GM23338 (cell line): ENCODE measurements at places on chromosomes 16 and 17. TPM values are rescaled to one million over a fixed set of nuclear protein-coding genes. Genes with fewer than 3 reads are reported as not detected.

Gene TMEM92
- 13.4 and 18.4 TPM in 2 replicates for polyA plus RNA-seq

- DNase-seq: no peak
These were observed 724 bp downstream of the MVP start for GRCh38 chr16:29820730-29821642.

GRCh38 chr16:64172652-64173051 is 949.2 kb downstream of the CDH11 start:
- DNase-seq: no peak

Gene TNFRSF13B
- 0.16 and 0.24 TPM in 2 replicates for polyA plus RNA-seq

DNA sequence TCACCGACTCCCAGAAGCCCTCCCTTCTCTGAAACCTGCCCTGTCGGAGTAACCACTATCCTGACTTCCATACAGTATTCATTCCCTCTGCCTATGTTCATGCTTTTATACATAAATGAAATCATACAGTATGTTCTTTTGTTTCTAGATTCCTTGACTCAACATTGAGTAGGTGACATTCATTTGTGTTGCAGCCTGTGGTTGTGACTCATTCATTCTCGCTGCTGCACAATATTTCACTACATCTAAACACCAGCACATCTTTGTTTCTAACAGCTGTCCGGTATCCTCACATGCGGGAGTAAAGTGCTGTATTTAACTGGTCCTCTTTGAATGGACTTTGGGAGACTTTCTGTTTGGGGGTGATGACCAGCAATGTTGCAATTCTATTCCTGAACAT is 135.0 kb upstream of the FOXF1 start:
- DNase-seq: no peak

GRCh38 chr17:43616852-43617251 is 44.9 kb downstream of the MEOX1 start:
- no peak for DNase-seq

DNA sequence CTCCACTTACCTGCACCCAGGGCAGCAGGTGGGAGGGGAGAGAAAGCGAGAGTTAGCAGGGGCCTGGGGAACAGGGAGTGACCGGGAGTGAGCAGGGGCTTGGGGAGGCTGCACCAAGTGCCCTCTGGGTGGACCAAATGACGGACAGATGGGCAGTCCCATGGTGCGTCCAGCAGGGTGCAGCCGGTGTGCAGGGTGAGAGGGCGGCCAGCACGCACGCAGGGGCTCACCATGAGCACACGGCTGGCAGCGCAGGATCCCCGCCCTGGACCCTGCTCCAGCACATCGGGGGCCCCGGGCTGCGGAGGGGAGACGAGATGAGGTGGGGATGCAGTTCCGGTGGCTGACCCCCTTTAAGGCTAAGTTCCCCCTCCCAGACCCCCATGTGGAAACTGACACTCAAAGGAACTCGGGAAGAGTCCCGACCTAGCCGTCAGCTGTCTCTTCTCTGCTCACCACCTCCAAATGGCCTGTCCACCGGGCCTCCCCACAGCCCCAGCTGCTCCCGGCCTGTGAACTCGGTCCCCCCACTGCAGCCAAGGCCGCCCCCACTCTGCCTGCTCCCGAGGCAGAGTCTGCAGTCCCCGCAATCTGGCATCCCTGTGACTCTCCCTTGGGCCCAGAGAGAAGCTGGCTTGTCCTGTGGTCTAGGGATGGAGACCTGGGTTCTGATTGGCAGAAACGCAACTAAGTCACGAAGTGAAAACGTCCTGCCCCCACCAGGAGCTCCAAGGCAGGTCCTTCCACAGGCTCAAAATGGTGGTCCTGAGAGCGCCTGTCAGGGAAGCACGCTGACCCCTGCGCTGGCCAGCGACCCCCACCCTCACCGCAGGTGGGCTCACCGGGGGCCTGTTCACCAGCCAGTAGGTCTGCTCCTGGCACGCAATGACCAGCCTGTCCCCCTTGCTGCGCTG is 2.9 kb downstream of the RGS11 start:
- DNase-seq: no peak

DNA sequence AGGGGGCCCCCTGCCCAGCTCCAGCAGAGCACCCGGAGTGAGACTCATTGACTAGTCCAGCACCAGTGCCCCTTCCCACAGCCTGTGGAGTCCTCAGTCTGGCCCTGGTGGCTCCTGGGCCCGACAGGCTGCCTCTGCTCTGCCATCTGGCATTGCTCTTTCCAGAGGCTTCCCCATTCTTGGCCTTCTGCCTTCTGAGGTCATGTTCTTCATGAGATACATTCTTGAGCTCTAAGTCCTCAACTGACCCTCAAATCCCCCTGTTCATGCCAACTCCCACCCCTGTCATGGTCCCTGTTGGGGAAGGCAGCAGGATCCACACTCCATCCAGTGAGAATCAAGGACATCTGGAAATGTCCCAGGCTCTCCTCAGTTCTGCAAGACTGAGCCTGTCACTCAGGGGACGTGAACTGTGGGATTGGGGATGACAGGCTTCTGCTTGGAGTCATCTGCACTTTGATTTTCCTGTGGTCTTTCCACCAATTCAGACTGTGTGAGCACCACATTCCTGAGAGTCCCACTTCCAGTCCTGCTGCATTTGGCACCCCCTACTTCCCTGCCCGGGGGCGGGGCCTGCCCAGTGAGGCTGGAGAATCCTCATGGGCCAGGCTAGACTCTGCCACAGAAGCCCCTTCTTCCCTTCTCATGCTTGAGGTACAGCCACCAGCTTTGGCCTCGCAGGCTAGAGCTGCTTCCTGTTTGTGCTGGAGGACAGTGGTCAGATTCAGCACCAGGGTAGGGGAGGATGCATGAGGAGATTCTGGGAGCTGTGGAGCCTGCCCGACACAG is 2.7 kb downstream of the TRPV2 start:
- DNase-seq: no peak

Gene TNP2
- polyA plus RNA-seq: not detected in 2 replicates

- no peak for DNase-seq
These were observed 4.6 kb downstream of the NT5C start for GRCh38 chr17:75126954-75127353.

Gene G6PC1
- polyA plus RNA-seq: not detected in 2 replicates

GRCh38 chr17:7580604-7581575 is 1.5 kb downstream of the CD68 start:
- peak; percentile 11 for DNase-seq

Gene ATMIN
- 20.6 and 22.0 TPM in 2 replicates for polyA plus RNA-seq

GRCh38 chr16:64089697-64090096 is 1032.2 kb downstream of the CDH11 start:
- peak; percentile 81 for DNase-seq

DNA sequence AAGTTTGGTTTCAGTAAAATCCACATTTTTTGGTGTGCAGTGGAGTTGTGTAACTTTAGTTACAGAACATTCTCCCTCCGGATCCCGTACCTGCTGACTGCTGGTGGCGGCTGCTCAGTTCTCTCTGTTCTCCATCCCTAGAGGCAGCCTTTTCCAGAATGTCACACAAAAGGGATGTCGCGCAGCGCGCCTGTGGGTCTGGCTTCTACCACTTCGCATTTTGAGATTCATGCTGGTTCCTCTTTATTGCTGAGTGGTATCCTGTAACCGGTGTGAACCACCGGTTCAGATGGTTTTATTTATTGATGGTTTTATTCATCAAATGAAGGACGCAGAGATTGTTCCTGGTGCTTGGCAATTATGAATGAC is 981 bp upstream of the CEP131 start:
- DNase-seq: peak; percentile 60

Gene NPIPA8
- polyA plus RNA-seq: not detected in 2 replicates

- DNase-seq: peak; percentile 91
These were observed 17.6 kb upstream of the SSTR5 start for GRCh38 chr16:1054660-1055556.

GRCh38 chr17:50687200-50688066 is 20.3 kb downstream of the ANKRD40 start:
- DNase-seq: peak; percentile 56

DNA sequence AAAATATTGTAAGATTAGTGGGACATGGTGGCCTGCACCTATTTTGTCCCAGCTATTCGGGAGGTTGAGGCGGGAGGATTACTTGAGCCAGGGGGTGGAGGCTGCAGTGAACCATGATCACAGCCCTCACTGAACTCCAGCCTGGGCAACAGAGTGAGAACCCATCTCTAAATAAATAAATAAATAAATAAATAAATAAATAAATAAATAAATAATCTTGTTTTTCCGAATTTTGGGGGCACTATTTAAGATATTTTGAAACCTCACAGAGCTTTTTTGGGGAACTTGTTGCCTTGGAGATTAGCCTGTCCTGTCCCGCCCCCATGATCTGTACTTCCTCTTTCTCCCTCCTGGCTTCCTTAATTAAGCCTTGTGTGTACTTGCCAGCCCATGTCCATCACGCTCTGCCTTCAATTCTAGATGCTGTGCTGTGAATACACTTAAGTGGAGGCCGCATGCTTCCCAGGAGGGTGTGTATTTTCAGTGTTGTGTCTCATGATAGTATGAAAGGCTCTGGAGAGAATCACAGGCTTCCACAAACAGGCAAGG is 4.4 kb downstream of the LGALS9 start:
- DNase-seq: no peak

DNA sequence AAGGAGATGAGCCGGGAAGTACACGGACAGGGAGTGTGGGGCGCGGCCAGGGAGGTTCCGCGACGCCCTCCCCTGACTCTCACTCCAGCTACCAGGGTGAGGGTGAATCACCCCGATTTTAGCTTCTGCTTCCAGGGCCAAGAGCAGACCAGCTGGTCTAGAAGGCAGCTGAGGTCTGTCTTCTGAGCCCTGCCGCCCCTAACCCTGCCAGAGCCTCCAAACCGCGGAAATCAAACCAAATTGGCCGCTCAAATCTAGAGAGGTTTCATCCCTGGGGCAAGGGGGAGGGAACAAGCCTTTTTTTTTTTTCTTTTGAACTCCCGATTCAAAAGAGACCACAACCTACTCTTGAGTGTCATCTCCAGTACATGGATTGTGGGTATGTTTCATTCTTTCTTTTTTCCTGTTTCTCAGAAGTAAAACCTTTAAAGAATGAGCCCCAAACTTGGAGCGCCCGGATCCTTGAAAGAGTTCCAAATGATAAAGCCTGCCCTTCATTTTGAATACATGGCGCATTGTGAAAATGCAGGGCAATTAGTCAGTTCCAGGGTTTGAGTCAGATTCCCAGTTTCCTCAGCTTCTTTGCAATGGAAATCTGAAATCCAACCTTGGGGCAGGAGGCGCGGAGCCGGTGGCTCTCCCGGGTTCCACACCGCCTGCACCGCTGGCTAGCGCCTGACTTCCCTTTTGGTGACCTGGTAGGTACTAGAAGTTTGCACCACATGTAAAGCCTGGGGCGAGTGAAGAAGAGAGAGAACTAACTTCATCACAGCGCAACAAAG is 16.5 kb upstream of the ZFHX3 start:
- peak; percentile 63 for DNase-seq

GRCh38 chr16:84232969-84233368 is 6.8 kb downstream of the KCNG4 start:
- DNase-seq: no peak

Gene KCNJ18
- polyA plus RNA-seq: not detected in 2 replicates

DNA sequence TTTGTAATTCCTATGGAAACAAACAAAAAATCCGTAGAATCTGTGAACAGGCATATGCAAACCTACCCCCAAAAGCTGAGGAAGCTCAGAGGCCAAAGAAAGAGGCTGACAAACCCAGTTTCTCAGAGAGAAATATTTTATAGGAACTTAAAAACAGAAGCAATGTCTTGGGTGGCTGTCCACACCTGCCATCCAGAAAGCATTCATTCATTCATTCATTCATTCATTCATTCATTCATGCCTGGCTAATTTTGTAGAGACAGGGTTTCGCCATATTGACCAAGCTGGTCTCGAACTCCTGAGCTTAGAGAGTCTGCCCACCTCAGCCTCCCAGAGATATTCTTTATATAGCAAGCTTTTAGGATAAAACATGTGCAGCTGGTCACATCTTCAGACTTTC is 154.3 kb downstream of the MRTFB start:
- no peak for DNase-seq
